ENCODE measurements at places on chromosomes 2 and 18.

GRCh38 chr2:27130396-27130795, 4.0 kb downstream of the PREB start:
- no peak overlapping the region for H3K4me3 ChIP-seq
- DNase-seq = no peak
- no peaks in the 10 kb centered on the region for H3K27me3 ChIP-seq
- H3K27ac ChIP-seq = no peak overlapping the region

GRCh38 chr2:212915121-212915782, 236.2 kb downstream of the IKZF2 start:
- no peak overlapping the region for H3K4me3 ChIP-seq
- H3K4me1 ChIP-seq = no peaks in the 10 kb centered on the region
- no peak overlapping the region for H3K27ac ChIP-seq
- H3K36me3 ChIP-seq = no peaks in the 10 kb centered on the region

DNA sequence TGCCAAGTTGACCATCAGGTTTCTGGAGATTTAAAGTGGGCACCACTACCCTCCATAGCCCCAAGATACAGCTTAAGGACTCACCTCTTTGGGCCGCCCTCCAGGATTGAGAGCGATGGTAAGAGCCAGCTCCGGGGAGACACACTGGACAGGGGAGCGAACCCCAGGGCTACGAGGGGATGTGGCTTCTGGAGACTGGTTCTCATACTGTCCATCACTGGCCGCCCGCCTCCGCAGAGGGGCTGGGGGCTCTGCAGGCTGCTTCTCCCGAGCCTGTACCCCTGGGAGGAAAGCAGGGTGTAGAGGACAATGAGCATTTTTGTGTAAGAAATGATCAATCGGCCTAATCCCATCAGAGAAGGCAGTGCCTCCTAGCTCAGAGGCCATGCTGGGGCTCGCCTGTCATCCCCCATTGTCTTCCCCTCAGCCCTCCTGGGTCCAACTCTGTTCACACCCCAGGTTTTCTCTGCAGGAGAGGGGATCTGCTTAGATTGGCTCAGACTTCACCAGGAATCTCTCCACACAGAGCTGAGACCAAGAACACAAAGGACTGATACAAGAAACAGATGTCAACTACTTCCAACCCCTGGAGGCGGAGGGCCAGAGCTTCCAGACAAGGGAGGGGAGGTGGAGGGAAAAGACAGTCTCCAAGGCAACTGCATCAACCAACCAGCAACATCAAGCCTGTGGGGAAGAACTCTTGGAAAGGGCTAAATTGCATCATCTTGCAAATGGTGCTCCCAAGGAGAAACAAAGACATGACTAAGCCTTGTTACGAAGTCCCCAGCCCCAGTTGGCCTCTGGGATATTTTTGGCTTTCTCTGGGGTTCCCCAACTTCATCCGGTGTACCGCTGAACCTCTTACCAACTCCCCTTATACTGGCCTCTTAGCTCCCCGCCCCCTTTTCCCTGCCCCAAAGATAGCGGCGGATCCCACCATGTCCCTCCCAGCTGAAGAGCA, 166.6 kb downstream of the TNS1 start:
- H3K27ac ChIP-seq = no peak overlapping the region
- H3K27me3 ChIP-seq = no peaks in the 10 kb centered on the region
- H3K36me3 ChIP-seq = peaks cover 14% of the 10 kb centered on the region
- peaks cover 9% of the 10 kb centered on the region for H3K4me1 ChIP-seq
- DNase-seq = no peak

DNA sequence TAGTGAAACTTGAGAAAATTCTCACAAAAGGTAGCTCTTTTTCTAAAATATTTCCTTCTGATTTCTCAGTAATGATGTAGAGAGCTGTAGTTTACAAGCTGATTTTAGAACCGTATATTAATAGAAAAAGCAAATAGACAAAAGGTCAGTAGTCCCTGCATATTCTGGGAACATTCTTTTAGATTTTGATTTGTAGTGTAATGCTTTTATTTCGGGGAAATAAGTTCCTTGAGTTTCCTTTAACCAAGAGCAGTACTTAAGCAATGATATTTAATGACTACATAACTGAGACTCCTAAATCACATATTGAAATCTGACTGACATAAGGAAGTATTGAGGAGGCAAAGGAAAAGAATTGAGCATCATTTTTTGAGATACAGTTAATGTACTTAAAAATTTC, 22.4 kb downstream of the NBEAL1 start:
- peaks cover 36% of the 10 kb centered on the region for H3K4me1 ChIP-seq
- H3K27ac ChIP-seq = no peak overlapping the region
- no peak for DNase-seq
- peaks cover 3% of the 10 kb centered on the region for H3K36me3 ChIP-seq
- no peak overlapping the region for H3K4me3 ChIP-seq
- no peaks in the 10 kb centered on the region for H3K27me3 ChIP-seq

Data from HepG2 (cell line).